ENCODE measurements at places on chromosomes 7 and 10.

DNA sequence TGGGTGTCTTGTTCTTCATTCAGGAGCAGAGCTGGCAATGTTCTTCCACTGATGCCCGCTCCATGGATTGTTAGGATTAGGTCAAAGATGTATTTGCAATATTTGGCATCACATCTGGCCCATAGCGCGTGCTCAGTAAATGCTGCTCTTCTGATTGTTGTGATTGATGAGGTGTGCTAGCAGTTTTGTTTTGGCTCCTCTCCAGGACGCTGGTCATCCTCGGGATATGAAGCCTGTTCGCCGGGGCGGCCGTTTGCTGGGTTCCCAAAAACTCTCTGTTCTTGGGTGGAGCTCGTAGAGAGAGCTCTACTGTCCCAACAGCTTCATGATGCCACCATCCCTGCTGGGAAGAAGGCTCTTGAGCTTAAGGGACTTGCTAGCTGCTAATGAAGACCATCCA, 96.9 kb downstream of the XRCC2 start:
- no peak for DNase-seq

GRCh38 chr10:119207713-119208552, 562 bp downstream of the GRK5 start:
- DNase-seq, result peak; percentile 43

- DNase-seq, result no peak
Observed at GRCh38 chr7:68691261-68692216, 906.7 kb upstream of the AUTS2 start.

DNA sequence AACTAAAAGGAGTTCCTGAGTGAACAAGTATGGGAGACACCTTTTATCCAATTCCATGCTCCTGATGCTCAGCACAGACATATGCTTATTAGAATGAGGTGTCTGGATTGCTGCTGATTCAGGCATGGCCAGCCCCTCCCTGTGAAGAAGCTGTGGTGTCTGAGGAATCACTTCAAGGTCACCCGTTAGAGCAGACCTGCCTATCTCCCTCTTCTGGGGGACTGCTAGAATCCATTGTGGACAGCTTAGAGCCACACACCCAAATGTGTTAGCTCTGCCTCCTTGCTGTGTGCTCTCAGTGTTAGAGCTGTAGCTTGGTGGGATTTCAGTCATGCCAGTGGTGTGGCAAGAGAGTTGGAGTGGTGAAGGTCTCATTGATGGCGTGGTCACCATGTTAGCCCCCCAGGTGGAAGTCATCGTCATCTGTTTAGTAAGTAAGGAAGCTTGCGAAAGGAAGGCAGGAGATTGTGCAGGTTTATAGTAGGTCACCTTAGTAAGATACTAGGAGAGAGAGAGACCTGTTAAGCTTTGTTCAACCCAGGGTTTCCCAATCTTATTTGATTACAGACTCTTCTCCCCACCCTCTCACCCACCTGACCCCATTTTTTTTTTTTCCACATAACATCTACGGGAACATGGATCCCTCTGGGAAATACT, 12.8 kb downstream of the PRXL2A start:
- no peak for DNase-seq

DNA sequence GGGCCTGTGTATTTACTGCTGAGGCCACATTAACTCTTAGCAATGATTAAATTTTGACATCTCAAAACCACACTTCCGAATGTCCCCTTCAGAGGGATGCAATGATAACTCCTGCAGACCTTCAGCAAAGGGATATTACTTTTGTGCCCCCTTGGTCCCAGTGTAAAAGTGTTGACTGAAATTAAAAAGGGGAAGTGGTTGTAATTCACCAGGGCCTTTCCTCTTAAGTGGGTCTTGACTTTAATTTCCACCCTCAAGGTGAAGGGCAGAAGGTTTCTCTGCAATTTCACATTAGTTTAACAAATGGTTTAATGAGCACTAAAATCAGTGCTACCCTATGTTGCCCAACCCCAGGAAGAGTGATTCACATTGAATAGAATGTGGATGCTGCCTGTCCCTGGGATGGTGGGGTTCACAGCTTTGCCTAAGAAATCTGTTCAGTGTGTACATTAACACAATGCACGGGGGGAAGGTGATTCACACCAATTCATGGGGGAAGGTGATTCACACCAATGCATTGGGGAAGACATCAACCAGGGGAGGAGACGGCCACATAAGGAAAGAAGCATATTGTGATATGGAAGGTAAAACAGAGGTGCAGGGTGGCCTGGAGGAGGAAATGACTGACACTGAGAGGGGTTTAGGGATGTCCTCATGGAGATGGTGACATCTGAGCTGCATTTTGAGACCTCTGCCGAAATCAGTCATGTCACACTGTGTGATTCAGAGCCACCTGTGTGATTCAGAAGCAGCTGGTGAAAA, 19.4 kb upstream of the TNS3 start:
- no peak for DNase-seq

DNA sequence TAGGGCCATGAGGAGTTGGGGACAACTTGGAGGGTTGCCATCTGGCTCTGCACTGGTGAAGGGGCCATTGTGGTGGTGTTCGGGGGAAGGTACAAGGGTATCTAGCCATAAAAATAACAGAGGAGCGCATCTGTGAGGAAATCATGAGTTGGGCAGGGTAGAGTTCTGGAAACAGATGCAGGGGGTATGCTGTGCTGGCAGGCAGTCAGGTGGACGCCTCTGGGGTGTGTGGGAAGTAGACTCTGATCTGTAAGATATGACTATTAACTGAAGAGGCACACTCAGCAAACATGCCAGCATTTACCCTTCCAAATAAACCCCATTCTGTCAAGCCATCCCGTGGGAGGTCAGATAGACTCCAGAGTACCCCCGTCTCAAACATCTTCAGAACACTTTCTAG, 79.8 kb downstream of the CLEC2L start:
- no peak for DNase-seq

- no peak for DNase-seq
Observed at GRCh38 chr7:44184206-44184872, 4.9 kb downstream of the GCK start.

DNA sequence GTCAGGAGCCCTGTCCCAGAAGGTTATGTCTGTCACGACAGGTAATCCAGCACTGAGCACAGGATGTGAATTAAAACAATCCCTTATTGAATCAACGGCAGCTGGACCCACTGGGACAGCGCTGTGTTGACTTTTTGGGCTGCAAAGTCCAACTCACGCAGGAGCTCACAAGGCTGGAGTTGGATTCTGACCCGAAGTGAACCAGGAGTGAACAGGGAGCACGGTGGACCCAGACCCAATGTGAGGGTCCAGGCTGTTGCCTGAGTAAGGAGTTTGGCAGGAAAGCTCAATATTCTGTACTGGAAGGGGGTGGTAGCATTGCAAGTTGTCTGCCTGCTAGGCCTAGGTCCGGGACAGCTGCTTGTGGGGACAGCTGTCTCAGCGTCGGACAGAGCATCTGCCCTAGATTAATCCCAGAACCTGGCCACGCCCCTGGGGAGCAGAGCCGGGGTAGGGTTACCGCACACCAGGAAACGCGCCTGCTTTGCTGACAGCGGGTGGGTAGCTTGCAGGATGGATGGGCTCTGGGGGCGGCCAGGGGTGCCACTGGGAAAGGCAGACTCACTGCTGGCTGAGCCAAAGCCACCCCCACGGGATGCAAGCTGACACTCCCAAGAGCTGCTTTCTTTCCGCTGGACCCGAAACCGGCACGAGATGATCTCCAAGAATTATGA, 24.0 kb downstream of the COL26A1 start:
- DNase-seq, result no peak

DNA sequence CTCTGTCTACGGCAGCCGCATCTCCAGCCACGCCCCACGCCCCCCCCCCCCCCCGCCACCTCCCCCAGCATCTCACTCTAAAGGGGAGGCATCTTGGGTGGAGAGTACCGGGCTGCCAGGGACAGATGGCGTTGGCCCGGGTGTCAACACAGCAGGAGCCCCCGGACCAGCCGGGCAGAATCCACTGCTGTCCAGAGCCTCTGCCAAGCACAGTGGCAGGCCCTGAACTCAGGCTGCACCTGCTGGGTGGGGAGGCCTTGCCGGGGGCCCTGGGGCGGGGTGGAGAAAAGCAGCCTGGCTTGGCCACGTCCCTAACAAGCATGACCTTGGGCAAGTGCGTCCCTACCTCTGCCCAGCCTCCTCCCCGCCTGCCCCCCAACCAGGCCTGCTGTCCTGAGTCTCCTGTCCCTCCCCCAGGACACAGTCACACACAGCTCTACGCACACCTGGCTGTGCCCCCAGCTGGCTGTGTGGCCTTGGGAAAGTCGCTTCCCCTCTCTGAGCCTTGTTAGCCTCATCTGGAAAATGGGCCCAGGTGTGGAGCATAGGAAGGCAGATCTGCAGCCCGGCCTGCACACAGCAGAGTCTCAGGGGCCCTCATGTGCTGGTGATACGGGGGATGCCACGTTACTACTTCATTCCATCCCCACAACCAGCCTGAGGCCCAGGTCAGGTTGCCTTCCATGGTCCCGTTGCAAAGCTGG, 45.2 kb downstream of the MICALL2 start:
- no peak for DNase-seq

DNA sequence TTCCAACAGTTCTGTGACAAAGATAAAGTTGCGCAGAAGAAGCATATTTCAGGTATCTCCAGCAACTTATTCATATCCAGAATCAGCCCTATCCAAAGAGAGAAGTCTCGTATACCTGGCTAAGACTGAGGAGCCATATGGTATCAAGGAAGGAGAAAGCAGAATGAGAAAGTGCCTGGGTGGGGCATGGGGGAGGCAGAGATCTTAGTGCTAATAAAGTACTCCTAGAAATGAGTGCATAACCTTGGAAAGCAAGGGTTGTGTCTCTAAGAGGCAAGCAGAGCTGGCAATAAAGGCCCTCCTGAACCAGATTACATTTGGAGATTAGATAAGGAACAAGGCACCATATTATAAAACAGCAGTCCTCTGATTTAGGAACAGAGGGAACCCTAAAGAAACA, 12.7 kb downstream of the TASOR2 start:
- no peak for DNase-seq

- no peak for DNase-seq
Observed at GRCh38 chr10:73998623-73998928, 660 bp downstream of the VCL start.

- DNase-seq, result no peak
Observed at GRCh38 chr7:132430861-132431822, 145.1 kb downstream of the PLXNA4 start.

GRCh38 chr7:105206985-105207384, 181.7 kb downstream of the SRPK2 start:
- DNase-seq, result no peak

GRCh38 chr7:155808549-155809331, 3.5 kb downstream of the SHH start:
- no peak for DNase-seq

DNA sequence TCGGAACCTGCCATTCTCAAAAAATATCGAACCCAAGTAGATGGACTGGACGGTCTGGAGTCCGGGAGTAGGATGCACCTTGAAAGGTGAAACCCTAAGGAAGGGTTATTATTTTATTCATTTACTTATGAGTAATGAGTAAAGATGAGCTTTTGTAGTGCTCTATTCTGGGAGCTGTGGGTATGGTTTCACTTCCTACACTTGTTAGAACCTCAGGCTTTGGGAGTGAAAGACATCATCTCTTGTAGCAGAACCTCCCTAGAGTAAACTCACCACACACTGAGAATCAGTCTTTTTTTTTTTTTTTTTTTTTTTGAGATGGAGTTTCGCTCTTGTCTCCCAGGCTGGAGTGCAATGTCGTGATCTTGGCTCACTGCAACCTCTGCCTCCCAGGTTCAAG, 389.4 kb upstream of the AUTS2 start:
- no peak for DNase-seq

GRCh38 chr10:131266936-131267813, 44.3 kb downstream of the TCERG1L start:
- no peak for DNase-seq

- no peak for DNase-seq
Observed at GRCh38 chr7:80393786-80394185, 118.1 kb downstream of the GNAT3 start.

GRCh38 chr7:109009636-109010035, 440.0 kb downstream of the DNAJB9 start:
- DNase-seq, result no peak

GRCh38 chr7:98702021-98702420, 84.9 kb downstream of the NPTX2 start:
- DNase-seq, result no peak

DNA sequence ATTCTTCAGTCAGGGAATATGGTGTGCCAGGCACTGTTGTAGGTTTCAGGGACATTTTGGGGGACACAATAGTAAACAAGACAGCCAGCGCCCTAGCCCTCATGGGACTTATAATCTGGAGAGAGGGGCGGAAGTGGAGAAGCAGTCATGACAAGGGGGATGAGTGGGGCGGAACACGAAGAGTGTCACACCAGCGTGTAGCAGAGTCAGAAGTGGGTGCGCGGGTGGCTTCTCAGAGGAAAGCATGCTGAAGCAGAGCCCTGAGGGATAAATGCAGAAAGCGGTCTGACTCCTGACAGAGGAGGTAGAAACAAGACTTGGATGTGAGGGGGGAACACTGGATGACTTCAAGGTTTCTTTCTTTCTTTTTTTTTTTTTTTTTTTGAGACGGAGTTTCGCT, 160.3 kb upstream of the LYZL2 start:
- no peak for DNase-seq

GRCh38 chr7:416761-417624, 102.7 kb downstream of the PDGFA start:
- DNase-seq, result no peak

- no peak for DNase-seq
Observed at GRCh38 chr10:68562661-68563570, 2.8 kb downstream of the TET1 start.

- DNase-seq, result no peak
Observed at GRCh38 chr7:70353946-70354335, 755.7 kb downstream of the AUTS2 start.

GRCh38 chr10:48492201-48492600, 112.7 kb downstream of the ARHGAP22 start:
- no peak for DNase-seq

- no peak for DNase-seq
Observed at GRCh38 chr7:67821116-67821515, 824.5 kb downstream of the TYW1 start.

- DNase-seq, result no peak
Observed at GRCh38 chr10:61175316-61175715, 231.3 kb upstream of the RHOBTB1 start.

- DNase-seq, result no peak
Observed at GRCh38 chr7:17015598-17016031, 133.8 kb upstream of the AGR3 start.

GRCh38 chr7:92727755-92728154, 108.6 kb downstream of the CDK6 start:
- no peak for DNase-seq

DNA sequence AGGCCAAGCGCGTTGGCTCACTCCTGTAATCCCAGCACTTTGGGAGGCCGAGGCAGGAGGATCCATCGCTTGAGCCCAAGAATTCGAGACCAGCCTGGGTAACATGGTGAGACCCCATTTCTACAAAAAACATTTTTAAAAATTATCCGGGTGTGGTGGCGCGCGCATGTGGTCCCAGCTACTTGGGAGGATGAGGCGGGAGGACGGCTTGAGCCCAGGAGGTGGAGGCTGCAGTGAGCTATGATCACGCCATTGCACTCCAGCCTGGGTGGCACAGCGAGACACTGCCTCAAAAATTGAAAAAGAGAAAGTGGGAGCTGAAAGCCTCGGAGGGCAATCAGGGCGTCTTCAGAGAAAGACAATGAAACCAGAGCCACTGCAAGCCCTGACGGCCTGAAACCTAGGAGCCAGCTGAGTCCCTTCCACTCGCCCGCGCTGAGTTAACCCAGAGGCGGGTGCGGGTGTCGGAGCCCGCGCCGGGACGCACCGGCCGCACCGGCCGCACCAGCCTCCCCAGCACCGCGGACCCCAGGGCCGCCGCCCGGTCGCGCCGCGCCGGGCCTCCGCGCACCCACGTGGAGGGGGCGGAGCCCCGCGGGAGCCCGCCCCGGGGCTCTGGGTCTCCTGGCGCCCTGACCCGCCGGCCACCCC, 22.4 kb downstream of the ZFAND2A start:
- DNase-seq, result no peak

Data from nucleus accumbens (tissue), 56 donors.